ENCODE measurements at places on chromosomes 6 and 20.

DNA sequence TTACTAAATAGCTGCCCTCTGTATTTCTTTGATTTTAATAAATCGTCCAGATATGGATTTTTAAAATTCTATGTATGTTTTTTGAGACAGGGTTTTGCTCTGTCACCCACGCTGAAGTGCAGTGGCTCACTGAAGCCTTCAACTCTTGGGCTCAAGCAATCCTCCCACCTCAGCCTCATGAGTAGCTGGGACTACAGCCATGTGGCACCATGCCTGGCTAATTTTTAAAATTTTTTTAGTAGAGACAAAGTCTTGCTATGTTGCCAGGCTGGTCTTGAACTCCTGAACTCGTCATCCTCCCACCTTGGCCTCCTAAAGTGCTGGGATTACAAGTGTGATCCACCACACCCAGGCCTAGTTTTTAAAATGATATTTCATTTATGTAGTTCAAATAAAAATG is 47.4 kb upstream of the DDR1 start:
- peaks cover 42% of the 10 kb centered on the region for H3K36me3 ChIP-seq
- no peak overlapping the region for H3K27ac ChIP-seq
- no peak for DNase-seq
- peaks cover 4% of the 10 kb centered on the region for H3K4me1 ChIP-seq
- H3K4me3 ChIP-seq: no peak overlapping the region

GRCh38 chr6:2611092-2611491 is 139.6 kb downstream of the MYLK4 start:
- no peak overlapping the region for H3K4me3 ChIP-seq
- no peaks in the 10 kb centered on the region for H3K27me3 ChIP-seq
- no peak overlapping the region for H3K27ac ChIP-seq
- H3K4me1 ChIP-seq: no peaks in the 10 kb centered on the region
- DNase-seq: no peak
- no peaks in the 10 kb centered on the region for H3K36me3 ChIP-seq

GRCh38 chr20:51616060-51616459 is 73.5 kb upstream of the NFATC2 start:
- no peaks in the 10 kb centered on the region for H3K27me3 ChIP-seq
- DNase-seq: no peak
- no peaks in the 10 kb centered on the region for H3K36me3 ChIP-seq
- no peak overlapping the region for H3K27ac ChIP-seq
- no peak overlapping the region for H3K4me3 ChIP-seq

DNA sequence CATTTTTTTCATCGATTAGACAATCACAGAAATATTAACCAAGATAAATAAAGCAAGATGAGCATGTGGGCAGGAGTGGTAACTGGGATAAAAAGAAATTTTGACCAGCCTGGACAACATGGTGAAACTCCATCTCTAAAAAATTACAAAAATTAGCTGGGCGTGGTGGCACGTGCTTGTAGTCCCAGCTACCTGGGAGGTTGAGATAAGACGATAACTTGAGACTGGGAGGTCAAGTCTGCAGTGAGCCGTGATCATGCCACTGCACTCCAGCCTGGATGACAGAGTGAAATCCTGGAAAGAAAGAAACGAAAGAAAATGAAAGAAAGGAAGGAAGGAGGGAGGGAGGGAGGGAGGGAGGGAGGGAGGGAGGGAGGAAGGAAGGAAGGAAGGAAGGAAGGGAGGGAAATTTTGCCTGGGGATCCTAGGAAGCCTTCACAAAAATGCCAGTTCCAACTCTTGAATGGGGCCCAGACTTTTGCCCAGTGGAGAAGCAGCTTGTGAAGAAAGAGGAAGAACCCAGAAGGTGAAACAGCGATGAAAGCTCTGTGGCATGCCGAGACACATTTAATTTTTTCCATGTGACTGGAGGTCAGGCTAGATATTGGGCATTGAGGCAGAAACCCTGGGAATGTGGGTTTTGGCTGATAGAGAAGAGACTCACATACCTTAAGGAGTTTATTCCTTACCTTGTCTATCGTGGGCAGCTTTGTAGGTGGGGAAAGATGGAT is 20.3 kb downstream of the CCDC170 start:
- no peaks in the 10 kb centered on the region for H3K27me3 ChIP-seq
- H3K27ac ChIP-seq: no peak overlapping the region
- no peak for DNase-seq
- H3K36me3 ChIP-seq: peaks cover 23% of the 10 kb centered on the region

GRCh38 chr6:89069536-89070163 is 10.9 kb upstream of the PNRC1 start:
- no peak for DNase-seq
- H3K27me3 ChIP-seq: no peaks in the 10 kb centered on the region
- H3K4me3 ChIP-seq: no peak overlapping the region
- H3K36me3 ChIP-seq: no peaks in the 10 kb centered on the region

GRCh38 chr6:42781796-42782688 is at the start of gene BICRAL:
BICRAL (plus strand) TSS chr6:42782052; CDS start chr6:42822023, 39,971 bp downstream.
- H3K4me3 ChIP-seq: peak within 1 kb of the TSS; percentile 93
- peaks cover 5% of the 10 kb centered on the region for H3K36me3 ChIP-seq
- H3K4me1 ChIP-seq: no peaks in the 10 kb centered on the region
- H3K27ac ChIP-seq: peak within 1 kb of the TSS; percentile 96

- no peaks in the 10 kb centered on the region for H3K27me3 ChIP-seq
- no peak overlapping the region for H3K4me3 ChIP-seq
- no peak overlapping the region for H3K27ac ChIP-seq
- no peak for DNase-seq
Observed at GRCh38 chr20:420166-420620, 12.1 kb downstream of the RBCK1 start.

- H3K27me3 ChIP-seq: no peaks in the 10 kb centered on the region
- H3K4me3 ChIP-seq: no peak overlapping the region
- no peak overlapping the region for H3K27ac ChIP-seq
- H3K36me3 ChIP-seq: no peaks in the 10 kb centered on the region
- no peaks in the 10 kb centered on the region for H3K4me1 ChIP-seq
Observed at GRCh38 chr20:22373164-22373895, 211.0 kb downstream of the FOXA2 start.

DNA sequence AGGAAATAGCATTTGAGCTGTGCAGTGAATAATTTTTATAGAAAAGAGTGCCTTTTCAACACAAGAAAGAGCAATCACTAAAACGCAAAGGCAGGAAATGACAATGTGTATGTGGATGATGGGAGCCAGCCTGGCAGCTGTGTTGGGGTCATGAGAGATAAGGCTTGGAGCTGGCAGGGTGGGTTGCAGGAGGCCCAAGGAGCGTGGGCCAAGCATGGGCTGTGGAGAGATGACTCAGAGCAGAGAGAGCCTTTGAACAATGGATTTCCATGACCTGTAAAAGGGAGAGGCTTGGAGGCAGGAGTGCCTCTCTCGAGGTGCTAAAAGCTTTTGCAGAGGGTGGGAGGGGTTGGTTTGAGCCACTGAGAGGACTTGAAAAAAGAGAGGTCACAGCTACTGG is 6.6 kb upstream of the TBC1D7 start:
- H3K4me3 ChIP-seq: no peak overlapping the region
- H3K4me1 ChIP-seq: peaks cover 2% of the 10 kb centered on the region
- no peak for DNase-seq
- no peaks in the 10 kb centered on the region for H3K36me3 ChIP-seq
- no peak overlapping the region for H3K27ac ChIP-seq

DNA sequence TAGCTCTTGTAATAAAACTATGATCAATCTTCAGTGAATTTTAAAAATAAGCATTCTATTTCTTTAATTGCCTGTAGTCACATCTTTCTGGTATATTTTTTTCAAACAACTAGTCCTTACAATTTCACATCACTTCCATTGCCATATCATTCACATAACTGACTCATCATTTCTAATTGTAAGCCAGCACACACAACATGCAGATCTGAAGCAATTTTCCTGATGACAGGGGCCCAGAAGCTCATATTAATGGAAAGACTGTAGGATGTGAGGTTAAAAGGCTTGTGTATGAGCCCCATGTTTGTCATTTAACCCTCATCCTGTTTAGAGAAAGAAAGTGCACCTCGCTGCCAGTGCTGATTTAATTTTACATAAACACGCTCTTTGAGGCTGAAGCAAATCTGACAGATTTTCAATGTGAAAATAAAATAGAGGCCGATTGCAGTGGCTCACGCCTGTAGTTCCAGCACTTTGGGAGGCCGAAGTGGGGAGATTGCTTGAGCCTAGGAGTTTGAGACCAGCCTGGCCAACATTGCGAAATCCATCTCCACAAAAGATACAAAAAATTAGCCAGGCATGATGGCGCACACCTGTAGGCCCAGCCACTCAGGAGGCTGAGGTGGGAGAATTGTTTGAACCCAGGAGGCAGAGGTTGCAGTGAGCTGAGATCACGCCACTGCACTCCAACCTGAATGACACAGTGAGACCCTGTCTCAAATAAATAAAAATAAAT is 40.1 kb upstream of the LTV1 start:
- H3K27me3 ChIP-seq: no peaks in the 10 kb centered on the region
- H3K36me3 ChIP-seq: peaks cover 60% of the 10 kb centered on the region
- no peak overlapping the region for H3K27ac ChIP-seq
- H3K4me1 ChIP-seq: no peaks in the 10 kb centered on the region
- DNase-seq: no peak

- no peak overlapping the region for H3K4me3 ChIP-seq
- no peaks in the 10 kb centered on the region for H3K36me3 ChIP-seq
- H3K4me1 ChIP-seq: no peaks in the 10 kb centered on the region
- DNase-seq: no peak
Observed at GRCh38 chr20:43492101-43492500, 15.4 kb upstream of the L3MBTL1 start.

DNA sequence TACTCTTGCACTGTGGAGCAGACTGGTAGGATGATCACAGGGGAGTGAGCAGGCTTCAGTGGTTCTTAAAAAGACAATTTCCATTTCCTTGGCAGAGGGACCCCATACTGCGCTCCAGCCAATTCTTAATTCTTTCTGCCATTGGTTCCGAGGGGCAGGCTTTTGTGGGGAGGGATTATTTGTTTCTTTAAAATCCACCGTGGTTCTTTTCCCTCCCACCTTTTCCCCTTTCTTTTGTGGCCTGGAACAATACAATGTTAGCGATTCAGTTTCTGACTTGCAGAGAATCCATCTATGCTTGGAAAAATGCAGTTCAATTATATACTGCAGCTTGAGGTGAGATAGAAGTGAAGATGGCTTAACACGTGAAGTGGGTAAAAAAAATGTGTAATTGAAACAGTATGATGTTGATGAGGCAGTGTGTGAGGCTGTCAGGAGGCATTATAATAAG is 379.0 kb upstream of the FLRT3 start:
- H3K36me3 ChIP-seq: peaks cover 4% of the 10 kb centered on the region
- H3K27ac ChIP-seq: no peak overlapping the region
- H3K27me3 ChIP-seq: no peaks in the 10 kb centered on the region
- H3K4me3 ChIP-seq: peak overlapping the region; percentile 55
- DNase-seq: peak; percentile 51
- peaks cover 4% of the 10 kb centered on the region for H3K4me1 ChIP-seq

DNA sequence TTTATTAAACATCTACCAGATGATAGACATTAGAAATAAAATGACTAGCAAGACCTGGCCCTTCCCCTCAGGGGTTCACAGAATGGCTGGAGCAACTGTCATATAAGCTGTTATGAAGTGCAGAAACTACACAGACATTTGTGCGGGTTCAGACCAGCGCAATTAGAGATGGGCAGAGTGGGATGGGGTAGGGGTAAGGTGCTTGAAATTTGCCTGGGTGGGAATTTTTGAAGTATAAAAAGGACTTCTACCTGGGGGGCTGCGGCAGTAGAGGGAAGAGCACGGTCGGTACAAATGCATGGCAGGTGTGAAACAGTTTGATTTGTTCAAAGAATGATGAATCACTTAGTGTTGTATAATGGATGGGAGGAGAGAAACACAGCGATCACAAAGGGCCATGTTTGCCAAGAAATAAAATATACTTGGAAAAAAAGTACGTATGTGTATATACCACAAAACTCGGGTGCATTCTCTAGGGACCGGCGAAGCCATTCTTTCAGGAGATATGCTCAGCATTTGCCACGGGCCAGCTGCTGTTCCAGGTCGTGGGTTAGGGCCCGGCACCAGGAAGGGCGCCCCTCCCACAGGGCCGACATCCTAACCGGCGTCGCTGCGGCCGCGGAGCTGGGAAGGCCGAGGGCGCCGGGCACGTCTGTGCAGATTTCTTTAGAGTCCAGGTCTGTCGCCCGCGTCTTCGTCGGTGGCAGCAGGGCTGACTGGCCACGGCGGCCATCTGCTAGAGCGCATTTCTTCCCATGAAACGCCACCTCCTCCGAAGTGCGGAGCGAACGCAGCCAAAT is 809 bp upstream of the NOL7 start:
- H3K27me3 ChIP-seq: no peaks in the 10 kb centered on the region
- peak overlapping the region; percentile 100 for H3K4me3 ChIP-seq
- peaks cover 7% of the 10 kb centered on the region for H3K36me3 ChIP-seq
- no peak for DNase-seq
- H3K27ac ChIP-seq: no peak overlapping the region
- H3K4me1 ChIP-seq: no peaks in the 10 kb centered on the region

GRCh38 chr6:83062225-83062624 is 3.4 kb downstream of the UBE3D start:
- H3K36me3 ChIP-seq: peaks cover 5% of the 10 kb centered on the region
- no peak overlapping the region for H3K27ac ChIP-seq
- DNase-seq: no peak

DNA sequence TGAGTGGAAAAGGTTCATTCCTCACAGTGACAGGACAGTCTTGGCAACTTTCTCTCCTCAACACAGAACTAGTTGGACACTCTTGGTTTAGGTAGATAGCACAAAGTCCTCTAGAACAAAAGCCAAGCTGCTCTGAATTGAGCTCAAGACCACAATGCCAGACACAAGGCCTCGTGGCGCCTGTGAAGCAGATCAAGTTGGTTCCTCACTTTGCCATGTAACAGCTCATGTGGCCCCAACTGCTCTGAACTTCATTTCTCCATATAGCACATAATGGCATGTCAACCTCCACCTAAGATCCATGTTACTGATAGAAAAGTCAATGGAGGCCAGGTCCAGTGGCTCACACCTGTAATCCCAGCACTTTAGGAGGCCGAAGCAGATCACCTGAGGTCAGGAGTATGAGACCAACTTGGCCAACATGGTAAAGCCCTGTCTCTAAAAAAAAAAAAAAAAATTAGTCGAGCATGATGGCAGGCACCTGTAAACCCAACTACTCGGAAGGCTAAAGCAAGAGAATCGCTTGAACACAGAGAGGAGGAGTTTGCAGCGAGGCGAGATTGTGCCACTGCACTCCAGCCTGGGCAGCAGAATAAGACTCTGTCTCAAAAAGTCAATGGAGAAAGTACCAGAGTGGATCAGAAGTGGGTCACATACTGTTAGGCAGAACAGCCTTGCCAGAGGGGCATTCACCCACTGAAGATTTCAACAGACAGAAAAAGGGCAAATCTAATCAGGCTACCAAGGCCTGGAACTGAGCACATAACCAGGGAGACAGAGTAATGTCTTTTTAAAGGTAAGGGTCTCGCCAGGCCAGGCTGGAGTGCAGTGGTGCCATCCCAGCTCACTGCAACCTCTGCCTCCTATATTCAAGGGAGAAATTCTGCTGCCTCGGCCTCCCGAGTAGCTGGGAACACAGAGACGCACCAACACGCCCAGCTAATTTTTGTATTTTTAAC is 21.2 kb downstream of the ROMO1 start:
- no peak overlapping the region for H3K27ac ChIP-seq
- no peak for DNase-seq
- no peak overlapping the region for H3K4me3 ChIP-seq
- H3K4me1 ChIP-seq: no peaks in the 10 kb centered on the region
- H3K27me3 ChIP-seq: no peaks in the 10 kb centered on the region
- H3K36me3 ChIP-seq: peaks cover 96% of the 10 kb centered on the region

GRCh38 chr20:10854976-10855375 is 181.2 kb upstream of the JAG1 start:
- no peak for DNase-seq
- H3K4me3 ChIP-seq: no peak overlapping the region
- no peaks in the 10 kb centered on the region for H3K27me3 ChIP-seq
- no peak overlapping the region for H3K27ac ChIP-seq
- no peaks in the 10 kb centered on the region for H3K4me1 ChIP-seq

Data from H9 (cell line).